ENCODE measurements at places on chromosomes 4 and X. TPM values are rescaled to one million over a fixed set of nuclear protein-coding genes. Genes with fewer than 3 reads are reported as not detected.
A peak's percentile ranks its signal among the peaks of the same experiment; 100 is the strongest.

DNA sequence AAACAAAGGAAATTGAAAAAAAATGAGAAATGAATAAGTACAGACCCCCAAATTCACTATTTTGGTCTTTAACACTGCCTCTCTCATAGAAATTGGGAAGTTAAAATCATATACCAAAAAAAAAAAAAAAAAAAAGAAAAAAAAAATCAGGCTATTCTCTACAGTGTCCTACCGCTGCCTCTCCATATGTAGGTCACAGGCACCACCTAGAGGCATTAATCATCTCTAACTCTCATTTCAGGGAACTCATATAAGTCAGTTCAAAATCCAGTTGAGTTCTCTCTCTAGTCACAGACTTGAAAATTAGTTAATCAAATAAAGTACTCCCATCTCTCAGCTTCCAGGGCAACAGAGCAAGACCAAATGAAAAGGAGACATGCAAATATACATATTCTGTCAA is 47.9 kb downstream of the COX18 start:
- no peaks in the 10 kb centered on the region for H3K4me1 ChIP-seq
- peak; percentile 43 for DNase-seq
- no peak overlapping the region for H3K4me3 ChIP-seq
- no peaks in the 10 kb centered on the region for H3K27me3 ChIP-seq
- no peaks in the 10 kb centered on the region for H3K36me3 ChIP-seq

GRCh38 chr4:26197018-26197779 is 123.6 kb upstream of the RBPJ start:
- H3K36me3 ChIP-seq, result no peaks in the 10 kb centered on the region
- no peak for DNase-seq
- H3K27me3 ChIP-seq, result no peaks in the 10 kb centered on the region

GRCh38 chrX:51891821-51892551 is 1.4 kb upstream of the MAGED1 start:
- H3K4me1 ChIP-seq, result no peaks in the 10 kb centered on the region
- no peak overlapping the region for H3K4me3 ChIP-seq
- peak; percentile 37 for DNase-seq
- no peaks in the 10 kb centered on the region for H3K27me3 ChIP-seq
- no peaks in the 10 kb centered on the region for H3K36me3 ChIP-seq

DNA sequence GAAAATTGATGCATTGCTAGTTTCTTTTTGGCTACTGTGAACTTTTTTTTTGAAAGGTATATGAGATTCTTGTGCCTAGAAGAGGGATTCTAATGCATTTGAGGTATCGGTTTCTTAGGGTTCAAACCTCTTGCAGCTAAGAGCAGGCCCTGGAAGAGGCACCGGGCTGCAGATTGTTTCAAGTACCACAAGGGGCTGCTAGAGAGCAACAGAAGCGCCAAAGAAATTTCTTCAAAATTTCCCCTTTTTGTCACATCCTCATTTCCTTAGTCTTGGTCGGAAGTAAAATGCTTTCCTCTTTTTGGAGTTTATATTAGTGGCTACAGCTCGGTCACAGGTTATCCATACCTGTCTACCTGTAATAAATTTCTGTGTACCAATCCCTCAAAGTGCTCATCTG is 89.8 kb downstream of the PDGFRA start:
- no peaks in the 10 kb centered on the region for H3K4me1 ChIP-seq
- no peak for DNase-seq
- H3K4me3 ChIP-seq, result no peak overlapping the region
- H3K36me3 ChIP-seq, result no peaks in the 10 kb centered on the region
- H3K27ac ChIP-seq, result no peak overlapping the region

- H3K27ac ChIP-seq, result no peak overlapping the region
- no peak overlapping the region for H3K4me3 ChIP-seq
- H3K27me3 ChIP-seq, result no peaks in the 10 kb centered on the region
- DNase-seq, result no peak
- H3K4me1 ChIP-seq, result no peaks in the 10 kb centered on the region
These were observed 379.6 kb downstream of the IL15 start for GRCh38 chr4:142016031-142016430.

DNA sequence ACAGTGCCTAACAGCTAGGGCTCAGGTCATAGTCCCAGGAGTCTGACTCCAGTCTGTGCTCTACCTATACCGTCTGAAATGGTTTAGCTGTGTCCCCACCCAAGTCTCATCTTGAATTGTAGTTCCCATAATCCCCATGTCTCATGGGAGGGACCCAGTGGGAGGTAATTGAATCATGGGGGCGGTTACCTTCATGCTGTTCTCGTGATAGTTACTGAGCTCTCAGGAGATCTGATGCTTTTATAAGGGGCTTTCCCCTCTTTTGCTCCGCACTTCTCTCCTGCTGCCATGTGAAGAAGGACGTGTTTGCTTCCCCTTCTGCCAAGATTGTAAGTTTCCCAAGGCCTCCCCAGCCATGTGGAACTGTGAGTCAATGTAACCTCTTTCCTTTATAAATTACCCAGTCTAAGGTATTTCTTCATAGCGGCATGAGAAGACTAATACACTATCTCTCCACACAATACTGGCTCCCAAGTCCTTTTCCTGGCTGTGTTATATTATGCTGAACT is 110.8 kb downstream of the AFAP1 start:
- peak overlapping the region; percentile 82 for H3K27ac ChIP-seq
- H3K4me1 ChIP-seq, result peaks cover 21% of the 10 kb centered on the region
- no peaks in the 10 kb centered on the region for H3K27me3 ChIP-seq
- DNase-seq, result no peak
- no peak overlapping the region for H3K4me3 ChIP-seq

GRCh38 chrX:85928606-85929005 is 118.8 kb downstream of the CHM start:
- no peak for DNase-seq
- H3K27me3 ChIP-seq, result no peaks in the 10 kb centered on the region
- no peak overlapping the region for H3K4me3 ChIP-seq
- no peak overlapping the region for H3K27ac ChIP-seq

GRCh38 chrX:107706309-107706708 is 69.3 kb downstream of the TSC22D3 start:
- no peak overlapping the region for H3K4me3 ChIP-seq
- no peak overlapping the region for H3K27ac ChIP-seq
- peaks cover 14% of the 10 kb centered on the region for H3K4me1 ChIP-seq
- no peak for DNase-seq
- H3K36me3 ChIP-seq, result no peaks in the 10 kb centered on the region

DNA sequence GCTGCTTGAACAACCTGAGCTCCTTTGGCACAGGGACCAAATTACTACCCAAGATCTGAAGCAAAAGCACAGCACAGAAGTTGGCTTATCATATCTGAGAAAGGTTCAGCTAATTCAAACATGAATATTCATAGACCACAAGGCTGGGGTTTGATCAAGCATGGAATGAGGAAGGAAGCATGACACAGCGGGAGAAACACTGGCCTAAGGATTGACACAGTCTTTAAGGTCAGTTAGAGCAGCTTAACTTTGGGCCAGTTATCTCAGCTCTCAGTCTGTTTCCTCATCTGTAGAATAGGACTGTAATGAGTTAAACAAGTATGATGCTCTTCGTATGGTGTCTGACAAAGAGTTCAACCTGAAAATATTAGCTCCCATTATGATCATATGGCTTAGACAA is 88.5 kb upstream of the CBR4 start:
- H3K27me3 ChIP-seq, result no peaks in the 10 kb centered on the region
- no peak for DNase-seq
- H3K4me1 ChIP-seq, result peaks cover 4% of the 10 kb centered on the region
- no peak overlapping the region for H3K4me3 ChIP-seq
- peaks cover 43% of the 10 kb centered on the region for H3K36me3 ChIP-seq
- H3K27ac ChIP-seq, result no peak overlapping the region

- no peaks in the 10 kb centered on the region for H3K4me1 ChIP-seq
- no peak overlapping the region for H3K27ac ChIP-seq
- peak; percentile 72 for DNase-seq
- H3K4me3 ChIP-seq, result no peak overlapping the region
These were observed 84.1 kb downstream of the NHS start for GRCh38 chrX:17459008-17459611.

GRCh38 chrX:99820197-99820596 is 589.9 kb downstream of the PCDH19 start:
- no peaks in the 10 kb centered on the region for H3K36me3 ChIP-seq
- no peak overlapping the region for H3K4me3 ChIP-seq
- no peak for DNase-seq
- no peaks in the 10 kb centered on the region for H3K27me3 ChIP-seq
- H3K4me1 ChIP-seq, result no peaks in the 10 kb centered on the region

- H3K36me3 ChIP-seq, result no peaks in the 10 kb centered on the region
- DNase-seq, result no peak
- no peaks in the 10 kb centered on the region for H3K4me1 ChIP-seq
- no peak overlapping the region for H3K4me3 ChIP-seq
- H3K27ac ChIP-seq, result no peak overlapping the region
These were observed 164.6 kb downstream of the BANK1 start for GRCh38 chr4:101954975-101955678.

DNA sequence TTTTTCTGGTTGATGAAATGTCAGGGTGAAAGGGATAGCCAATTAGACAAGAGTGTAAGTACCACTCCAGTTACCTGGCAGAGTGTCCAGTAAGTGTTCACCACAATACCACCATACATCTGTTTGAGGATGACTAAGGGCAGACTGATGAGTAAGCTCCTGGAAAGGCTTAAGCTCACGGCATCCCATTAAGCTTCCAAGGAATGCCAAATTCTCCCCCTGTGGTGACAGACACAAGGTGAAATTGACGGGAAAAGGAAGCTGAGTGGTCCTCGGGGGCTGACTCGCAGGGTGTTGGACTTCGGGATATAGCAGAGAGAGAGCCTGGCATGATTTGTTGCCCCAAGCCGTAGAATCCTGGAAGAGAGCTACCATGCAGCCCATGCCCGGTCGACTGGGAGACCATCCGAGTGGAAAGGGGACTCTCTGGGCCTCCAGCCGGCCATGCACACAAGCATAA is 7.6 kb upstream of the BST1 start:
- no peaks in the 10 kb centered on the region for H3K27me3 ChIP-seq
- no peaks in the 10 kb centered on the region for H3K4me1 ChIP-seq
- DNase-seq, result no peak
- H3K36me3 ChIP-seq, result no peaks in the 10 kb centered on the region
- H3K4me3 ChIP-seq, result no peak overlapping the region
- no peak overlapping the region for H3K27ac ChIP-seq

The ANKRD50 gene
- total RNA-seq, result 137 TPM

The ZAR1 gene
- total RNA-seq, result not detected

The STARD8 gene
- total RNA-seq, result 17.5 TPM

The ARSD gene
- total RNA-seq, result 55.4 TPM

The NIPAL1 gene
- 4.9 TPM for total RNA-seq
